ENCODE measurements at places on chromosomes 7 and 10.
A peak's percentile ranks its signal among the peaks of the same experiment; 100 is the strongest.

GRCh38 chr10:76408646-76409045 lies 977.2 kb downstream of the LRMDA start:
- no peak for ATAC-seq

GRCh38 chr10:58963101-58963534 lies 213.3 kb upstream of the PHYHIPL start:
- ATAC-seq: no peak

DNA sequence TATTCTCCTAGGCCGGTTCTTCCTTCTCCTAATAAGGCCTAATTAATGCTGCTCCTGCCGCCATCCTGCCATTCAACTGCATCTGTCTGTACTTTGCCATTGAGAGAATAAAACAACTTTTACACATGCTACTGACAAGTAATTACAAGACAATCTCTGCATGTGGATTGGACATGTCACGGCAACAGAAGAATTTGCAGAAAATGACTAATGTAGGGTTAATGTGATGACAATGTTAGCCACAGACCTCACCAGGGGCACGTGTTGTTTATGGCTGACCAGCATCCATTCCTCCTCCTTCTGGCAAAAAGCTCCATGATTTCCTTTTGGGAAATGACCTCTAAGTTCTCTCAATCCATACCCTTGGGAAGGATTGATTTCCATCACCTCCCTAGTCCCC lies 58.0 kb downstream of the NEBL start:
- no peak for ATAC-seq

DNA sequence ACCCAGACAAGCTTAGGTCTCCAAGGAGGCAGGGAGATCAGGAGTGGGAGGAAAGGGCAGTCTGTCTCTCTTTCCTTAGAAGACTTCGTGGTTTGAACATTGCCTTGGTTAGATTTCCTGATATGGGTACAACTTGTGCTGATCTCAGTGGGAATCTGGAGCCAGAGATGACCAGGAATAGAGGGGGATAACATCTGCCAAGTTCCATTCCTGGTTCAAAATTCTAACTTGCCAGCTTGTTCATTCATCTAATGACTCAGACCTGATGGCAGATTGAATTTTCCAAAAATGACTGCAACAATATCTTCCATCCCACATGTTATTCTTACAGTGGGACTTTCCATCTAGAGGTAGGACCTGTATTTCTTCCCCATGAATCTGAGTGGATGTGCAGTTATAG lies 394.3 kb upstream of the PODXL start:
- no peak for ATAC-seq

- ATAC-seq: peak; percentile 67
These were observed 225.9 kb downstream of the TRIL start for GRCh38 chr7:28732071-28732869.

DNA sequence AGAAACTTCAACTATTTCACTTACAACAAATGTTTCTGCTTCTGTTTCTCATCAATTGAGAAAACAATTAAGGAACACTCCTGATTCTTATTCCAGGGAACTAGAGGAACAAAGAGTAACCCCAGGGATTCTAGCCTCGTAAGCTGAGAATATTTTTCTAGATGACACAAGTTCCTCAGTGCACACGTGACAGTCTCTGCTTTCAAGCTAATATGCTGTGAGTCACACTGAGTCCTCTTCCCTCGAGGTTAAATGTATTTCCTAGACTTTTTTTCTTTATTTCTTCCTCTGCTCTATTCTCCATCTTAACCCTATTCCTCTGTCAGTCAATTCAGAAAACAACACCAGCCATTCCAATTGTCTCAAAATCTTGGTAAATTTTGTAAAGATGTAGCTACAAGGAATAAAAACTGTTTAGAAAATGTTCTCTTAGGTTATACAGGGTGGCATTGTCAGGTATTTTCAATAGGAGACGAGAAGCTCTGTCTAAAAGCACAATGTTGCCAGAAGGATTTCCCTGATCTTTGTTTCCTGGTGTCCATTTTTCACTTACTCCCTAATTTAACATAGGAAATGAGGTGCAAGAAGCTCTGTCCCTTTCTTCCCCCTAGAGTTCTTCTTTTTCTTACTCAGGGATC lies 5.8 kb upstream of the C1GALT1 start:
- peak; percentile 96 for ATAC-seq

DNA sequence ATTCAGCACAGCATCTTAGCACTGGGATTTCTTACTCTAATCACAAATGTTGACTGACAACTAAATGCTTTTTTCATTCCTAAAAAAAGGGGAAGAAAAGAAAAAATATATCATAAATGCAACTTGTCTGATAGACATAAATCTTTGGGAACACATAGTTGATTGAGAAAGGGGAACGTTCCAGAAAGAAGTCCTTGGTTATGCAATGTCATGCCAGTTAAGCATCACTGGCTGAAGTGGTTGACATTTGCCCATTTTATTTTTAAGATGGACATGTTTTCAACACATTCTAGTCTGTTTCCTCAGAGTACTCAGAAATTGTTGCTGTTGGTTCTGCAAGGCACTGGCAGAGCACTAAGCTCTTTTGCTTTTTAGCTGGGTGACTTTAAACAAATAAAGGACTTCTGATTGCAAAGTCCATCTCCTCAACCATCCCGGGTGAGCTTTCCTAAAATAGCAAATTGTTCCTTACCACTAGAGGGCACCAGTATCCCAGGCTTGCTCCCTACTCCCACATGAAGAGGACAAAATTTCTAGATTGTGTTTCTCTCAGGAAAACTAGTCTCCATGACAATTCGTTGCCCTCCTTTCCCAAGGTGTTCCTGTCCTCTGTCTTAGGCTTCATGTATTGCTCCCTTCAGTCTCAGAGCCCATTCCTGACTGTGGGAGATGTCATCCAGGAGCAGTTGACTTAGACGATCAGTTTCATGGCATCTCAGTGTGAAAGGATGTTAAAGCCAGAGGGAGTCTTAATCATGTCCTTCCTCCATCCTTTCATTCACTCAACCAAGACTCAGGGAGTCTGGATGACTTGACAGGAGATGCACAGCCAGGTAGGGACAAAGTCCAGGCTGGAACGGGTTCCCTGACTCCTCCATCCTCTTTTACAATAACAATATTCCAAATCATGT lies 23.9 kb downstream of the OPALIN start:
- peak; percentile 77 for ATAC-seq

GRCh38 chr7:45186261-45186813 lies 28.7 kb downstream of the RAMP3 start:
- ATAC-seq: no peak

DNA sequence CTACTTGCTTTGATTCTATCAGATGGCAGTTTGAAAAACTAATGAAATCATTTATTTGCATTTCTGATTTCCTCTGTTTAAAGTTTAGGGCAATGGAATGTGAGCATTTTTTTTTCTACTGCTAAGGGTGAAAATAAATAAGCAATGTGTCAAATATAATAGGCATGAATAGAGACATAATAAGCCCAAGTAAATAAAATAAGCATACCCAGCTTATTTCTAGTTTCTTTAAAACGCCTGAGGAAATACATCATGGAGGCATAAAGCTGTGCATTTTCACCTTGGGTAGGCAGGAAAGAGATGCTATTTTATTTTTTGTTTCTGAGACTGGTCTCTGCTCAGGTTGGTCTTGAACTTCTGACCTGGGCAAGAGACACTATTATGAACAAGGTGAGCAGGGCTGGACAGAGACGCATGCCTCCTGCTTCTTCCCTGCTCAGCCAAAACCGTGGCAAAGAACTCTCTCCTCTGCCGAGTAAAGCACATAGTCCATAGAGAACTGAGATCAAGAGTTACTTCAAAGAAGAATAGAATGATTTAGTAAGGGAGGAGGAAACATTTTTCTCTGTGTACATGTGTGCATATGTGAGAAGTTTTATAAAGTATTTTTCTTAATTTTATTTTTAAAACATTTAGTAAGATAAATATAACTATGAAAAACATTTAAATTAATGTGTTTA lies 138.1 kb downstream of the GNAI1 start:
- ATAC-seq: no peak

- no peak for ATAC-seq
These were observed 49.8 kb downstream of the KLF6 start for GRCh38 chr10:3735175-3735574.

DNA sequence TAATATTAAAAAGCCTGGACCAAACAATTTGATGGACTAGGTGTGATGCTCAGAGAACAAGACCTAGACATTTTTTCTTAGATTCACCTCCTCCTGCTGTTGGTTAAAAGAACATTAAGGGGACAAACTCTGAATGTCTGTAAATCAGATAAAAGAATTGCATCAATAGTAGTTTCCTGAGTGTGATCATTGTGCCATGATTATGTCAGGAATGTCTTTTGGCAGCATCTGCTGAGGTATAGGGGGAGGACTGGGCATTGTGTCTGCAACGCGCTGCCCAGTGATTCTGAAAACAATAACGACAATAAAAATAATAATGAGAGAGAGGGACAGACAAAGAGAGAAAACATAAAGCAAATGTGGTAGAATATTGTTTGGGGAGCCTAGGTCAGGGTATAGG lies 6.9 kb downstream of the C7orf57 start:
- peak; percentile 86 for ATAC-seq

DNA sequence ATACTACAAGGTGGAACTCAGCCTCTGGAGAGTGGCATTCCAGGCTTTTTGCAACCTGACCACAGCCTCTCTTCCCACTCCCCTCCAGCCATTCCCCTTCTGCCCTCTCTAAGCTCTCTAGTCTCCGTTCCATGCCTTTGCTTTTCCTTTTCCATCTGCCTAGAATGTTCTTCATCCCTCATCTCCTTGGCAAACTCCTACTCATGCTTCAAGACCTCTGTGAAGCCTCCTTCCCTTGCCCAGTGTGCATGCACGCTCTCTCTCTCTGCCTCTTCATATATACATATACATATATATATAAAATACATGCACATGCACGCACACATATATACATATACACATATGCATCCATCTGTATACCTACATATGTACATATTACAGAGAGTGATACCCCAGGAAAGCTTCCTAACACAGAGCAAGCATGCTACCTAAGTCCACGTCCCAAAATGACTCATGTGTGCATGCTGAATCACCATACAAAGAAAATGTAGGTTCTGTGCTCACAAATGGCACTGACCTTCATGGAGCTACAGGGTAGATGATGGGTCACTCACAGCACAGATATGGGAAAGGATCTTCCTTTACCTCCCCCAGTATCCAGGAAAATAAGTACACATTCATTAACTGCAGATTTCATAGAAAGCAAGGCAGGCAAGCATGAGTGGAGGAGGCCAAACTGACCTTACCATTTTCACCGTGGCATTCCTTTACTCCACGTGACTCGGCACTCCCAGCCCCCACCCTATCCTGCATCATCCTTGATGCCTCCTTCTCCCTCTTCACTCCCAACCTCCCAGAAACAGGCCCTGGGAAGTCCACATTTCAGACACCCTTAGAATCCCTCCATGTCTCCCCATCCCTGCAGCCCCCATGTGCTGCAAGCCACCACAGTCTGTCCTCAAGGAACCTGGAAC lies 238.4 kb upstream of the ZMIZ1 start:
- peak; percentile 51 for ATAC-seq

- ATAC-seq: no peak
These were observed 63.7 kb upstream of the ZPBP start for GRCh38 chr7:50156706-50157105.

- ATAC-seq: peak; percentile 66
These were observed 24.4 kb downstream of the C10orf90 start for GRCh38 chr10:126646110-126646509.

GRCh38 chr10:91603931-91604331 lies 28.9 kb downstream of the PPP1R3C start:
- ATAC-seq: no peak

DNA sequence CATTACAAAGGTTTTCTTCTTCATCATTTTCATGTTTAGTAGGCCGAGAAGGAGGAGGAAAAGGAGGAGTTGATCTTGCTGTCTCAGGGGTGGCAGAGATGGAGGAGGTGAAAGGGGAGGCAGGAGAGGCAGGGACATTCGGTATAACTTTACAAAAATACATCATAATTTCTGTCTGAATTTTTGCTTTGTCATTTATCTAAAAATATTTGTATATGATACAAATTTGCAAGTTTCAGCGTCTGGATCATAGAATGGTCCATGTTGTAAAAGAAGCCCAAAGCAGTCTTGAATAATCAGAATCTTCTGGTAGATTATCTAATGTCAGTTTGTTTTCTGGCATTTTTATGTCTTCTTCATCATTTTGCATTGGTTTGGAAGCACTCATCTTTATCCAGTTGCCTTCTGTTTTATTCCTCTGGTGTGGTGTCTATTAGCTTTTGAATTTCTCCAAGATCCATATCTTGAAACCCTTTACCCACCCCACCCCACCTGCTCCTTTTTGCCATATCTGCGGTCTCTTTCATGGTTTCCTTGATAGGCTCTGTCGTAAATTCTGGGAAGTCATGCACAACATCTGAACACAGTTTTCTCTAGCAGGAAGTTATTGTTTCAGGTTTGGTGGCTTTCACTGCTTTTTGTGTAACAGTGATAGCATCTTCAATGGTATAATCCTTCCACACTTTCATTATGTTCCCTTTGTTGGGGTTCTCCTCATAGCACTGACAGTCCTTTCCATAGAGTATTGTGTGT lies 95.0 kb downstream of the ST7 start:
- ATAC-seq: no peak
